ENCODE measurements at places on chromosomes 12 and 14.

- no peak for DNase-seq
These were observed 40.8 kb upstream of the DCD start for GRCh38 chr12:54689034-54689372.

GRCh38 chr14:77601846-77602619 is 14.4 kb downstream of the SPTLC2 start:
- DNase-seq, result no peak

- DNase-seq, result no peak
These were observed 205.7 kb downstream of the ZFP36L1 start for GRCh38 chr14:68586896-68587751.

DNA sequence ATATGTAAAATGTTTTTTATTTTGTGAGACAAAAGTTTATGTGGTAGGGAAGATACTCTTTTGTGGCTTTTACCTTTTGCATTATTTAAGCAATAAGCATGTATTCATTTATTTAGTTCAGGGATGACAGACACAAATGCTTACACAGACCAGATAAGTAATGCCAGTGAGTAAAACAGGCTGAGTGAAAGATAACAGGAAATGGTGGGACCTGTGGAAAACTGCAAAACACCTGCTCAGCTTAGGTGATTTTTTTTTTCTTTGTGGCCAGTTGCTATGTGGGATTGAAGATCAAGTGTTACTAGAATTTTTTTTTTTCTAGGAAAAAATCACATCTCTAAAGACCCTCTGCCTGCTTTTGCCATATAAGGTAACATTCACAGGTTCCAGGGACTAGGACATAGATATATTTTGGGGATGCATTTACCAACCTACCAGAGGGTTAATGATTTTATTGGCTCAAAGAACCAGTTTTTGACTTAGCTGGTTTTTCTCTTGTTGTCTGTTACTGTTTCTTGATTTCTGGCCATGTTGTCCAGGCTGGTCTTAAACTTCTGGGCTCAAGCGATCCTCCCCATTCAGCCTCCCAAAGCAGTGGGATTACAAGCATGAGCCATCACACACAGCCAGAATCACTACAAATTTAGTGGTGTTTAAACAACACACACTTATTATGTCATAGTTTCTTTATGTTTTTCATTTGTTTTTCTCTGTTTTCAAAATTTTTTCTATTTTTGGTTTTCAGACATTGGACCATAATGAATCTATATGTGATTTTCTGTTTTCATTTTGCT is 9.8 kb downstream of the PSMA6 start:
- no peak for DNase-seq

DNA sequence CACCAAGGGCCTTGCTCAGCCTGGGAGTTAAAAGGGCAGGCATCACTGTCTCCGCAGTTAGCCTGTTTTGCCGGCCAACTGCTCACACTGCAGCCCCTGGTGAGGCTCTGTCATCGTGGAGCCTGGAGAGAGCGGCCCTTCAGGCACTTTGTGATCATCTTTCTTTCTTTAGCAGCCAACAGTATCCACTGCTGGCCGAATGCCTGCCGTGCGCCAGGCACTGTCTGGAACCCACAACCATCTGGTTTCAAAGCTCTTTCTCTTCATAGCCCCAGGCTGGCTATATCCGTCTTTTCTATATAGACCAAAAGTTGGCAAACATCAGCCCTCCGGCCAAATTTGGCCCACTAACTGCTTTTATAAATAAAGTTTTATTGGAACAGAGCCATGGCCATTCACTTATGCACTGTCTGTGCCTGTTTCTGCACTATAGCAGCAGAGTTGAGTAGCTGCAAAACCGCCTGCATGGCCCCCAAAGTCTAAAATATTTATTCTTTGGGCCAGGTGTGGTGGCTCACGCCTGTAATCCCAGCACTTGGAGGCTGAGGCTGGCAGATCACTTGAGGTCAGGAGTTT is 29.5 kb downstream of the SLC8B1 start:
- no peak for DNase-seq

DNA sequence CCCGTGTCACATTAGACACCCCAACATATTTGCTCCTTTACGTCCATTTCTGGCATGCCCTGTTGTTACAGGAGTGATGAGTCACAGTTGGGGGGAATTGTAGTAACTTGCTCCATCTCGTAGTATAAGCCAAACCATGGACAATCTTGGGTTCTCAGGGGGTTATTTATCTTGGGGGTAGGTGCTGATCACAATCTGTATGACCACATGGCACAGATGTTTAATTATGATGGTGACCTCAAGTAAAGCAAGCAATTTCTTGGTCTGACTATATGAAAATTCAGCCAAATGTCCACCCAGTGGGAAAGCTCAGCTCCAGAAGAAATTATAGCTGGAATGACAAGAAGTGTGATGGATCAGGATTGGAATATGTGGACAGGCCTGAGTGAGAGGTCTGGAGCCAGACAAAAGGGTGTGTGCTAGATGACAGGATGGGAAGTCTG is 32.1 kb upstream of the STON2 start:
- DNase-seq, result no peak

DNA sequence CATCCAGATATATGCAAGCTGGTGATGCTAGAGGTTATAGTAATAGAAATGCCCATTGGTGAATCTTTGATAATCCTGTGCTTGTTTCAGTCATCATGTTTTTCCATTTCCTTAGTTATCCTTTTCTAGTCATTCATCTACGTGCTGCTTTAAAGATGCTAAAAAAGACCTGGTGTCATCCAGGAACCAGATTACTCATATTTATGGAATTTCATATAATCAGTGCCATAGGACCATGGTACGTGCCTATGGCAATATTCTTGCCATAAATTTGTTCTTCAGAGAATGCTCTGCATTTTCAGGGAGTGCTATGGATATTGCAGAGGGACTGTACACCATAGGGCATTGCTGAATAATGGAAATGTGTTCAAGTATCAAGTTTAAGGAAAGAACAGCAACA is 267.3 kb downstream of the AKAP6 start:
- DNase-seq, result no peak

- no peak for DNase-seq
These were observed 431.7 kb downstream of the NPAS3 start for GRCh38 chr14:33370426-33370825.

DNA sequence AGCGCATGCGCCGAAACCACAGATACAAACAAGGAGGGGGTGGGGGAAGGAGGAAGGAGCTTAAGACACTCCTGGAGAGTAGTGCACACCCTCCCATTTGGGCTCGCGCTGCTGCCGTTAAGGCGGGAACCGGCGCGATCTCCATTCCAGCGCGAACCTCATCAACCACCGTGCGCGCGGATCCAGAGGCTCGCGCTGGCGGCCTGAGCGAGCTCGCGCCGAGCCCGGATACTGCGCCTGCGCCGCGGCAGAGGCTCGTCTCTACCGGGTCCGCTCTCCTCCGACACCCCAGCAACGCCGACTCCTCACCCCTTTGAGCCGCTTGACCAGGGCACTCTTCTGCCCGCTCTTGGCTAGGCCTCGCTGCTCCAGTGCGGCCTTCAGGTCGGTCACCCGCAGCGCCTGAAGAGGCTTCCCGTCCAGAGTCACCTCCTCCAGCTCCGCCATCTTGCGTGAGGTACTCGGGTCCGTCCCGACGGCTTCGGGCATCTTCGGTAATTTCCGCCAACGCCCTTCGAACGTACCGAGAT is at the start of gene ACIN1:
TSS of gene ACIN1 (minus strand) at position 471 of the 530 bp plus-strand sequence. CDS start at position 447, 24 bp downstream.
- DNase-seq, result peak; percentile 86

DNA sequence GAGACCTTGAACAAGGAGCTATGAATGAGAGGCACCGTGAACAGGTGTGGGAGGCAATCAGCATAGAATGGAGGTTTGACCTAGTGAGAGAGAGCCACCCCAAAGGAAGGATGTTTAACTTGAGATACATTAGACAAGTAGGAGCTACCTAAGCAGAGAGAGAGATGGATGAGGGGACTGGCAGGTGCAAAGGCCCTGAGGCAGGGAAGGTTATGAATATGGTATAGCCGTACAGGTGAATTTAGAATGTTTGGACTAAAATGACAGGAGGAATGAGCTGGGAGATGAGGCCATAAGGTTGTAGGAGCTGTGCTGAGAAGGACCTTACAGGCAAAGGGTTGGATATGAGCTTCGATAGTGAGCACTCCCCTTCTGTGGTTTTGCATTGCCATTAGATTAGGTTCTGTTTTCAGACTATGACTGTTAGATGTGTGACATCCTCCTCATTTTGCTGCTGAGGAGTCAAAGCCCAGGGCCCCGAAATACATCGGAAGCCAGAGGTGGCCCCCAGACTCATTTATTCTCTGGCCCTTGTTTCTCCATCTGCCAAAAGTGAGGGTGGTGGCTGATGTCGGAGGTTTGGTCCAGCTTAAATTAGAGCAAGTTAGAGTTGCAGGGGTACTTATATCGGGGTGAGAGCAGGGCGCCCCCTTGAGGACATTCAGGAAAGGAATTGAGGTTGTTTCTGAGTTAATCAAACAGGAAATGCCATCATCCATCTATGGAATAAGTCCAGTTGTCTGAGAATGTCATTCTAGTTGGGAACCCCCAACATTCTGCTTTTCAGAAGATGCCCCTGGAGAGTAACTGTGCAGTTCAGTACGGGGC is 29.4 kb downstream of the SLC24A4 start:
- peak; percentile 77 for DNase-seq

GRCh38 chr12:107318806-107319532 is 225.6 kb upstream of the CRY1 start:
- DNase-seq, result peak; percentile 45

DNA sequence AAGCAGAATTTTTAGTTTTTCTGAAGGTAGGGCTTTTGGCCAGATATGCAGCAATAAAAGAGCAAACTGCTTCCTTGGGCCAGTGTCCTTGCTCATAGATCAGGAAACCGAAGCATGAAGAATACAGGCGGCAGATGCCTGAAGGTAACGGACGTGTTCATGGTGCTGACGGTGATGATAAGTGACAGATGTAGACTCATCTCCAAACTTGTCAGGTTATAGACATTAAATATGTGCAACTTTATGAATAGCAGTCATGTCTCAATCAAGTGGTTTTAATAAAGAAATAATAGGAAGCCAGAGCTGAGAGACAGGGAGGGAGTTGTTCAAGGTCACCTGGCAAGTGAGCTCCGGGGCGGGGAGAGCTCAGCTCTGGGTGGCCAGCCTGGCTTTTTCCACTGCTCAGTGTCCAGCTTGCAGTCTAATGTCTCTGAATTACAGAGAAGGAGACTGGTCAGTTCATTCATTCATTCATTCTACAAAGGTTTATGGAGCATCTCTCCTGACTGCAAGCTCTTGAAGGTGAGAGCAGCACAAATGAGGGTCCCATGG is 1.0 kb downstream of the SERPINA5 start:
- no peak for DNase-seq

DNA sequence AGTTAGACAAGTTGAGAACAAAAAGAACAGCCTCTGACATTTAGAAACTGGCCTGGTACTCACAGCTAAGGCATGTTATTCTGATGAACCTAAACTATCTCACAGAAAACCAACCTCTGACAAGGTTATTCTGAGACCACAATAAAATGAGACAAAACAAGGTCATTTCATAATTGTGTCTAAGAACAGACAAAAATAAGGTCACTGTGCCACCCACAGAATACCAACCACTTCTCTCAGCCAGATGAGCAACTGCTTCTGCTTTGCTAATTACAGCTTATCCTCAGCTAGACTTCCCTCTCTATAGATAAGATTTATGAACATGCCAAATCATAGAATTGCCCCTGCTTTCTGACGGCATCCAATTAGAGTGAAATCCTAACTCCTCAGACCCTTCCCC is 52.2 kb upstream of the CRACR2A start:
- no peak for DNase-seq

GRCh38 chr12:89969093-89969492 is 260.5 kb upstream of the ATP2B1 start:
- DNase-seq, result no peak

DNA sequence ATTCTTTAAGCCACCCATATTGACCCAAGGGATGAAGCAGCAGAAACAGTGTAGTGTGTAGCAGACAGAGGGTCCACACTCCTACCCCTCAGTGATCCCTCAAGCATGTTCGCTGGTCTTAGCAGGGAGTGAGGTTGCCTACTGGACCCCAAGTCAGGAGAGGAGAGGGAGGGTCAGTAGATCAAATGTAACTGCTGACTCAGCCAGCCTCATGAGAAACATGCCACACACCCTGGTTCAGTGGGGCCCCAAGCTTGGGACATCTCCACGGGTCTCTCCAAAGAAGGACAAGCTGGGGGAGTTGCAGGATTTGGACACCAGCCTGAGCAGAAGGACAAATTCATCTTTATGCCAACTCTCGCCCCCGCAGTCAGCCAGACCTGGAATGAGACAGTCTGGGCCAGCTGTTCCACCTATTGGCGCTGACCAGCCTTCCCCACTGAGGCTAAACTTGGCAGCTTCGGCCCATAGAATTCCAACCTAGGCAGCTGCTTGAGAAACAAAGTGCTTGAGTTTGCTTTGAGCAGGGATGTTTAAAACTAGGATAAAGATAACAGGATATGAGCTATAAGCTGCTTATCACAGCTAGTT is 66.0 kb upstream of the ACTN1 start:
- DNase-seq, result no peak
